ENCODE measurements at places on chromosomes 16 and 17.
A peak's percentile ranks its signal among the peaks of the same experiment; 100 is the strongest.

DNA sequence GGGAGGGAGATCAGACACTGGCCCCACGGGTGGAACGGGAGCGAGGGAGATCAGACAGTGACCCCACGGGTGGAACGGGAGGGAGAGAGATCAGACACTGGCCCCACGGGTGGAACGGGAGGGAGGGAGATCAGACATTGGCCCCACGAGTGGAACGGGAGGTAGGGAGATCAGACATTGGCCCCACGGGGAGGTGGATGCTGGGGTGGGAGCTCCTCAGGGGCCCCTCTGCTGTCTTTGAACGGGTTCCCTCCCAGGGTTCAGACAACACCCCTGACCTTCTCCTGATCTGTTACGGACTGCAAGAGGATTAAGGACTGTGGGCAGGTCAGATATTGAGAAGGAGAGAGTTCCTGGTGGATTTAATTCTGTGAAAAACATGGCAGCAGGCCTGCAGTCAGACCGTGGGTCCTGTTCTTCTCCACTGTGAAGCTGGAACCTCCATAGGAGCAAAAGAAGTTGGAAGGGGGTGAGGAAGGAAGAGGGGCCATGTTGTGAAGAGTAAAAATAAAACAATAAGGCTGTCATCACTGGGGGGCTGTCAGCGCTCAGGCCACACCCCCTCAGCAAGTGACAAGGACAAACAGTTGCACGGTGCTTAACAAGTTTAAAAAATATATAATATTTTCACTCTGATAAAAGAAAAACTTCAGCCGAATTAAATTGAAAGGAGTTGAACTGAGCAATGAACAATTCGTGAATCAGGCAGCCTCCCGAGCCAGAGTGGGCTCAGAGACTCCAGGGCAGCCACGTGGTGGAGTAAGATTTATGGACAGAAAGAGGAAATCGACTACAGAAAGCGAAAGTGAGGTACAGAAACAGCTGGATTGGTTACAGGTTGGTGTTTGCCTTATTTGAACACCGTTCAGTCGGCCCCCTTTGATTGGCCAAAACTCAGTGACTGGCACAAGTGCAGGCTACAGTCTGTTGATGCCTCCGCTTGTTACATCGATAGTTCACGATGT, 348.7 kb upstream of the TNRC6C start:
- no peak for DNase-seq

- DNase-seq = no peak
Measured at GRCh38 chr16:52092126-52092525, 454.8 kb downstream of the TOX3 start.

DNA sequence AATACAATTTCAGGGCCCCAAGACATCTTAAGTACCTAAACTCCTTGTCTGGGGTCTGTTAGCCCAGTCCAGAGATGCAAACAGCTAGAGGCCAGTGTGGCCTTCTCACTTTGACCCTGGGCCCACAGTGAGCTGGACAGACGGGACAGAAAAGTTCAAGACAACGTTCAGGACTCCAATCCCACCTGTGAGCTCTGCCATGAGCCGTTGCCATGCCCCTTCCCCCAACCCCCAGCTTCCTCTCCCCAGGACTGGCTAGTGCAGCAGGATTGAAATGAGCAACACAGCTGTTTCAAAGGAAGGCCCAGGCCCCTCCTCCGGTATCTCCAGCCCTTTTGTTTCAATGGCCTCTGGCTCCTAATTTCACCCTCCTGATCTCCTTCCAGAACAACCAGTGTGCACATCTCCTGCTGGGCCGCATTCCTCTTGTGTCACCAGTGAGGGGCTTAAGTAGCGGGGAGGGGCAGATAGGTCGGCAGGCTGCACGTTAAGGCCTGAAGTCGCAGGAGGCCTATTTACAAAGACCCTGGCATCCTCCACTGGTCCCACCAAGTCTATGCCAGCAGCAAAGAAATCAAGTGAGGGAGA, 11.3 kb downstream of the AXIN2 start:
- DNase-seq = no peak

DNA sequence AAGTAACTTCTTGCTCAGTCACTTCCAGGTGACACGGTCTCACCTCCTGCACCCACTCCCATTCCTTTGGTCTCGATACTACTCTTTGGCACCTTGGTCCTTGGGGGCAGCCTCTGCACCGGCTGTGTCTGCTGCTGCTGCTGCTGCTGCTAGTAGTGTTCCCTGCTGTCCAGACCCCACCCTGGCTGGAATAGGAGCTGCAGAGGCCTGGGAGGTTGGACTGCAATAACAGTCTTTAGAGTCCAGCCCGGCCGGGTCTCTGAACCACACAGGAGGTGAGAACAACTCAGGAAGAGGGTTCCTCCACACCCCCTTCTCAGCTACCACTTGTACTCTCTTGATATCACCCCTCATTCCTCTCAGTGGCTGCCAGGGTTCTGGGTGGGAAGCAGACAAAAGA, 231.1 kb upstream of the NLRP1 start:
- DNase-seq = no peak

DNA sequence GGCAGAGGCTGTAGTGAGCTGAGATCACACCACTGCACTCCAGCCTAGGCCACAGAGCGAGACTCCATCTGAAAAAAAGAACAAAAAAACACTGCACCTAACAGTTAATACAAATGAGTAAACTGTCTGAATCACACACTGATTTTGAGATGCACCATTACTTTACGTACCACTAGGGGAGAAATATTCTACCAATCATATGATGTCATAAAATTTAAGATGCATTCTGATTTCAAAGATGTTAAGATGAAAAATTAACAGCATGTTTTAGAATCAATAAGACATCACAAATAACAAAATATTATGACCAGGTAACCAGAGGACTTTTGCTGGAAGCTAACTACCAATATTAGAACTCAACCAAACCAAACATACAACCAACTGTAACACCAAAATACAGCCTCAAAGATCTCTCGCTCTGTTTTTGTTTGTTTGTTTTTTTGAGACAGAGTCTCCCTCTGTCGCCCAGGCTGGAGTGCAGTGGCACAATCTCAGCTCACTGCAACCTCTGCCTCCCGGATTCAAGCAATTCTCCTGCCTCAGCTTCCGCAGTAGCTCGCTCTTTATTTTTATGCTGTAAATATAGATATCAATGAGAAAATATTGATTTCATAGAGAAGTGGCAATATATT, 31.6 kb downstream of the GLG1 start:
- DNase-seq = no peak

GRCh38 chr17:49992933-49993422, 2.0 kb downstream of the DLX3 start:
- no peak for DNase-seq

DNA sequence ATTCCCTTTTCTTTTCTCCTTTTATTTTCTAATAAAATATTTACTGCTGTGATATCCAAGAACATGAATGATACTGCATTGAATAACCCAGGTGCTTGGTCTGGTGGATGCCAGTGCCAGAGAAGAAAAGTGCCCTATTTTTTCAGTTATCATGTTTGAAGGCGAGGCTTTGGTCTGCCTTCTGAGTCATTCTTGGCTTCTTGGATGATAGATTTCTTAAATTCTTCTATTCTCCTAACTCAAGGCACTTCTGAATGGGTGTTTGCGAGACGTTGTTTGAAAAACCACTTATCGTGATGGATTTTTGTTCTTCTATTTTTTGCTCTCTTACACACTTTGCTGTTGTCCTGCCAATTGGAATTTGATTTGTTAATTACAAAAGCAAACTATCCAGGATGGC, 66.7 kb downstream of the FTO start:
- no peak for DNase-seq

DNA sequence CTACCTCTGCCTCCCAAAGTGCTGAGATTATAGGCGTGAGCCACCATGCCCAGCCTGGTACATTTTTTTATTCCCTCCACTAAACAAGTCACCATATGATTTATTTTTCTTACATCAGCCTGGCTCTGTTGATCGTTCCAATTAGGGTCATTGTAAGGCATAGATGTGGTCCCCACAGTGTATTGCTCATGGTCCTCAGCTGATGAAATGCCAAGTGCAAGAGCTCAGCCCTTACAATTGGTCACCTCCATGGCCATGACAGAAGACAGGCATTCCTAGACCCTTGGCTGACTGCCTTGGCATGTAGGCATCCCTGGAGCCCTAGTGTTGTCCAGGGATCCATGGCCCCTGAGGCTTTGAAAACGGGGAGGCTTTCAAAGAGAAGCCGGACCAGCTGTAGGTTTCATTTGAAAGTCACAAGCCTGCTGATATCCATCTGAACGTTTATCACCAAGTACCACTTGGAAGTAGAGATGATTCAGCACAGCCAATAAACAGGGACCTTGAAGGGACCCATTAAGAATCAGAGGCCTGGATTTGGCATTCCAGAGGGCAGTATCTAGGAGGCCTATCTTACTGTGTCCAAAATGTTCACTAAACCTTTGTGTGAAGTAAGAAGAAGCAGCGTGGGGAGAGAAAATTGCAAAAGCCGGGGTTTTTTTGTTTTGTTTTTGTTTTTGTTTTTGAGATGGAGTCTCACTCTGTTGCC, 20.6 kb upstream of the PRKCA start:
- DNase-seq = no peak

DNA sequence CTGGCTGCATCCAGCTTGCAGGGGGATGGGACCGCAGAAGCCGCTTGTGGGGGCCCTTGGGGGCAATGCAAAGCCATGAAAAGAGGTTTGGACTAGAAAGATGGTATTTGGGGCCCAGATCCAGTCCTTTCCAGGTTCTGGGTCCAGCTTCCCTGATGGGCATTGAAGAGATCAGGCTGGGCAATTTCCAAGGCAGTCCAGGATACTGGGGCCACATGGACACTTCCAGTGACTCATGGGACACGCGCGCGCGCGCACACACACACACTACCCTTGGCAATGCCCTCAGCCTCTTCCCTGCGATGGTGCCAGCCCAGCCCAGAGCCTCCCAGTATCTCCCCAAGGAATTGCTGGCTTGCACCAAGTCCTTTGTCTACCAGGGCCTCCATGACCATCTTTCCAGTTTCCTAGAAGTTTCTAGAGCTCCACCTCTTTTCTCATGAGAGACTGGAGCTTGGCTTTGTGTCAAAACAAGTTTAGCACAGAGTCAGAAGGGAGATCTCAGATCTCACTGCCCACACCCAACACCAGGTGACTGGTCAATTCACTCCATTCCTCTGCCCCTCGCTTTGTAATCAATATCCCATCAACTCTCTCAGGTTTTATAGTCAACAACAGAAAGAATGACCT, 44.3 kb downstream of the WNT3 start:
- DNase-seq = no peak

DNA sequence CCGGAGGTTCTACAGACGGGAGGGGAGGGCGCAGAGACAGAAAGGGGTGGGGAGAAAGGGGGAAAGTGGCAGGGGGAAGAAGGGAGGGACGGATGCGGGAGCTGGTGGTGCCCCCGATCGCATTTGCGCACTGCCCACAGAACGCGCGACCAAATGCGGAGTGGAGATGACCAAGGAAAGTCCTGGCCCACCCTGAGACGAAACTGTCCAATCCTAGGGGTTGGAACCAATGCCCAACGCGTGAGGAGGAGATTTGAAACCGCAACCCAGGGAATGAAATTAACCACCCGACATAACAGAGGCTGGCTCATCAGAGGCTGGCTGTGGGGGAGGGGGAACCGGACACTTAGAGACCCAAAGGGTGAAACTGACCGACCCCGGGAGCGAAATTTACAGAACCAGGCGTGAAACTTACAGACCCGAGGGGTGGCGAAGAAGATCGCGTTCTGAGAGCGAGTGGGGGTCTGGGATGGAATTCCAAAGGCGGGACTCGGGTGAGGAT, 1.4 kb downstream of the HES7 start:
- no peak for DNase-seq

GRCh38 chr17:43695970-43696865, 34.5 kb upstream of the MEOX1 start:
- DNase-seq = peak; percentile 28

DNA sequence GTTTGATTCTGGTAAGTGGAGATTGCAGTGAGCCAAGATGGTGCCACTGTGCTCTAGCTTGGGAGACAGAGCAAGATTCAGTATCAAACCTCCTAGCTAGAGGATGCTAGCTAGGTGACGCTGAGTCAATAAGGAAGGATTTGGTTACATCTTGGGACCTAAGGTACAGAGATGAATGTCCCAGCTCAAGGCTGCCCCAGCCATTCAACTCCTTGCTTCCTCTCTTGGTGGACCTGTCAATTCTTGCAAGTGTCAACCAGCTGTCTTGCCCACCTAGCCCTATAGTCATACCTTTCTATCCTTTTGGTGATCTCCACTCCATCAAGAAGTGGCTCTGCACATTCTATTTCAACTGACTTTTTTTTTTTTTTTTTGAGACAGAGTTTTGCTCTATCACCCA, 1.4 kb upstream of the MILR1 start:
- DNase-seq = no peak

Measured in GM04504 (cell line).